ENCODE measurements at places on chromosomes 7 and 10.

GRCh38 chr10:70918851-70919530 lies 30.6 kb upstream of the PCBD1 start:
- DNase-seq: no peak

- DNase-seq: no peak
Measured at GRCh38 chr7:35398518-35398917, 144.6 kb upstream of the TBX20 start.

DNA sequence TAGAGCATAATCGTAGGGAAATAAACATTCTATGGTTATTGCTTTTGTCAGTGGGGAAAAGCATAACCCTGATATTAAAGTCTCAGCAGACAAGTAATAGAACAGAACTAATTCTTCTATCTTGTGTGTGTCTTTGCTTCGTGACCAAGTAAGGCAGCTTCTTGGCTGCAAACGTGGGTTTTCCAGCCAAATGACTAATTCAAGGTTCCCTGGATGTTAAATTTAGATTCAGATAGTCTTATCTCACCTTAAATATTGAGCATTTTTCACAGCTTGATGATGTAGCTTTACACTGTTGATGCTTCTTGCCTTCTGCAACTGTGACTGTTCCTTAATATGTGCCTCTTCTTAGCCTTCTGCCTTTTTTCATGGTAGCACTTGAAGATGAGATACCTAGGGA lies 113.0 kb downstream of the EXOC4 start:
- DNase-seq: no peak

DNA sequence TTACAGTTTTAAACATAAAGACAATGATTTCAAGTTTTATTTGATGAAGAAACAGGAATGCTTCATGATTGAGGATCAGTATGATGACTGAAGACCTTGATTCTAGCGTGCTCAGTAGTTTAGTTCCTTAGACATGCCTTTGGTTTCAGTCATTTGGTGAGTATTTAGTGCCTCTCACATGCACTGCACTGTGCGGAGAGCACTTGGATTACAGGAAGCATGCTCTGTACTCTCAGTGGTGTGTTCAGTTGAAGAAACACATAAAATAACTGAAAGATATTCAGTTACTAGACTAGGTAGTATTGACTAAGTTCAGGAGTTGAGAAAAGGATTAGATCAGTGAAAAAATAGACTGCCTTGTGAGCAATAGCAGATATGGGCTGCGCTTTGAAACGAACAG lies 25.5 kb downstream of the RBM17 start:
- no peak for DNase-seq

GRCh38 chr7:101179117-101179516 lies 976 bp downstream of the NAT16 start:
- DNase-seq: no peak

- DNase-seq: no peak
Measured at GRCh38 chr7:143361552-143362130, 872 bp downstream of the FAM131B start.

GRCh38 chr7:71793251-71793650 lies 618.9 kb downstream of the CALN1 start:
- no peak for DNase-seq

GRCh38 chr10:86152911-86153310 lies 213.7 kb downstream of the GRID1 start:
- DNase-seq: no peak

- DNase-seq: no peak
Measured at GRCh38 chr10:77907462-77907861, 19.1 kb downstream of the DLG5 start.

- no peak for DNase-seq
Measured at GRCh38 chr7:137835486-137836112, 11.2 kb downstream of the DGKI start.

GRCh38 chr10:88064608-88065382 lies 201.4 kb downstream of the PTEN start:
- no peak for DNase-seq

DNA sequence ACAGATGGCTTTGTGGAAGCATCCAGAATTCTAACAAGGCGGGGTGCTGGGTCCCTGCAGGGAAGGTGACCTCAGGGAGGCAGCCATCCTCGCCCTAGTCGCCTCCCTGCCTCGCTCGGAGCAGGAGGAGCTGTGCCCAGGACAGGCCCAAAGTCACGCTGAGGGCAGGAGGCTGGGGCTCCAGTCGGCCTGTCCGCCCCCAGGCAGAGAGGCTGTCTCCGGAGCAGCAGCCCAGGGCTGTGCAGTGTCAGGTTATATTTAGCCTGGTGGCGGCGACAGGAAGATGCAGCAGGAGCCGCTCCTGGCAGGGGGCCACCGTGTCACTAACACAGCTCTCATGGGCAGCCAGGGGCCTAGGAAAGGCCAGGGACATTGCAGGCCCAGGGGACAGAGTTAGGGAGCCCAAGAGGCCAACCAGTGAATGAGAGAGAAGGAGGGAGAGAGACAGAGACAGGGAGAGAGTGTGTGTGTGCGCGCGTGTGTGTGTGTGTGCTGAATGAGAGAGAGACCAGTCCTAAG lies 13.5 kb downstream of the KCNH2 start:
- no peak for DNase-seq

DNA sequence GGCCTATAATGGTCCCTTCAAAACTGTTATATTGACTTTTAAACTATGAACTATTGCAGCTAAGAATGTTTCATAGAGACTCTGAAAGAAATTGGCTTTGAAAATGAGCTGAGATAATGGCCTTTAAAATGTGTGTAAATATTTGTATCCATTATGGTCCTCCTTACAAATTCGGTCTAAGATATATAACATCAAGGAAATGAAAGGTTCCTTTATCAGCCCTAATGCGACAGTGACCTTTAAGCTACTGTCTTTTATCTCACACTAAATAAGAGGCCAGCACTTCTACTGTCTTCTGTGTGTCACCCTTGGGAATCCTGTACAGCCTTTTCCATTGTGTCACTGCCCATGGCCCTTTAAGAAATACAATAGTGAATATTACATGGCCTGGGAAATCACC lies 19.5 kb downstream of the COL28A1 start:
- DNase-seq: no peak

DNA sequence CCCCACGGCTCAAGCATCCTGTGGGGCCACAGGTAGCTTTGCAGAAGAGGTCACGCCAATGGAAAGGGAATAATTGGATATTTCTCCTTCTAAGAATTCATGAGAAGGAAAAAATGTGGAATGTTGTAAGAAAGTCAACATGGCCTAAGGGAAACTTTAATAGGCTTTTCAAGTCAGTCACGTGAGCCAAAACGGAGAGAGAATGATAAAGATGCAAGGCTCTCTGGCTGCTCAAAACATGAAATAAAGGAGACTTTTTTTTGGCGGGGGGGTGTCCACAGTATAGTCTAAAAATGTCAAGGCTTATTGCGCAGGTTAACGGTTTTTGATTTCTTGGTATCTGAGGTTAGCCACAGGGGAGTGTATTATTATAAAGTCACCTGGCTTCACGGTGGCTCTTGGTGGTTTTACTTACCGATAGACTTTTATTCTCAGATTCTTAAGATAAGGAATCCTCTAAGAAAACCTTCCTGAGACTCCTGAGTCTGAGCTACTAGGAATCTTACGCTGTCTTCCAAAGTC lies 148.1 kb downstream of the ARHGAP21 start:
- no peak for DNase-seq

GRCh38 chr7:24727154-24728120 lies 29.8 kb downstream of the GSDME start:
- DNase-seq: no peak

- no peak for DNase-seq
Measured at GRCh38 chr10:16941870-16942269, 124.6 kb upstream of the RSU1 start.

DNA sequence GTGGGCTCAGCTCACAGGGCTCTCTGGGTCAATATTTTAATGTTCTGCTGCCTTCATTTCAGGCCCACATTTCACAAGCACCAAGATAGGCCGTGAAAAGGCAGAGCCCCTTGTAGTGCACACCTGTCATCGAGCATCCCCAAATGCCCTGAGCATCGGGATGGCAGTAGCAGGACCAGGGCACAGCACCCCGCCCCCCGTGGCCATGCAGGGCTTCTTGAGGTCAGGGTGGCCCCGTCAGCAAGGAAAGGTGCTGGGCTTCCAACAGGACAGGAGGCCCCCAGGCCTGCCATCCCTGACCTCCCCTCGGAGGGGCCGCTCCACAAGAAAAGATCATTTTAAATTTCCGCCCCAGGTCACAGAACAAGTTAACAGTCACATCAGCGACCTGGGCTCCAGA lies 2.9 kb upstream of the CNPY1 start:
- no peak for DNase-seq

- no peak for DNase-seq
Measured at GRCh38 chr10:132886211-132887099, 55.9 kb downstream of the CFAP46 start.

- DNase-seq: no peak
Measured at GRCh38 chr10:341081-341740, 206.0 kb downstream of the ZMYND11 start.

DNA sequence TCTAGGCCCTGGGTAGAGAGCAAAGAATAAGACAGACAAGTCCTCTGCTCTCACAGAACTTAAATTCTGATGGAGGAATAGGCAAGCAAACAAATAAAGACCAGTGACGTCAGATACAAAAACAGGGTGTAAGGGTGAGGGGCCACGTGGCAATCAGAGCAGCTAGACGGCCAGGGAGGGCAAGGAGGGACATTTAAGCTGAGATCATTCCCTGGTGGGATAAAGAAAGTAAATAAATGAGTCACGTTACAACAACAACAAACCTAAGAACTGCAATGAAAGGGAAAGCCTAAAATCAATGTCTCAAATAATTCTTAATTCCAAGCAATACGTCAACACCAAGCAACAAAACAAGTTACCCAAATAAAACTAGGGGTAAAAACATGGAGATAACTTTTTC lies 21.8 kb downstream of the STN1 start:
- no peak for DNase-seq

DNA sequence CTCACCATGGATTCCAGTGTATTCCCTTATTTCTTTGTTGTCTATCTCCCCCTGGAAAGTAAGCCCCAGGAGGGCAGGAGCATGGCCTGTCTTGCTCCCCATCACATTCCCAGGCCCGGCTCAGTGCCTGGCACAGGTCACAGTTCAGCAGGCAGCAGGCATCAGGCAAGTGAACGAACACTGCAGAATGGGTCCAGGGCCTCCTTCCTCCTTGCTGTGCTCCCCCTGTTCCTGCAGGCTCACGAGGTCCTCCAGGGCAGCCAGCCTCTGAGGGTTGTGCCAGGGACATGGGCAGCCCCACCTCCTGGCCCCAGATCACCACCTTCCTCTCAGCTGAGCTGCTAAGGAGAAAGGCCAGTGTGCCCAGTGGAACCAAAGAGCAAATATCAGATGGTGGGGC lies 41.8 kb downstream of the PDLIM1 start:
- no peak for DNase-seq

- DNase-seq: no peak
Measured at GRCh38 chr10:101311185-101312066, 42.5 kb upstream of the BTRC start.

DNA sequence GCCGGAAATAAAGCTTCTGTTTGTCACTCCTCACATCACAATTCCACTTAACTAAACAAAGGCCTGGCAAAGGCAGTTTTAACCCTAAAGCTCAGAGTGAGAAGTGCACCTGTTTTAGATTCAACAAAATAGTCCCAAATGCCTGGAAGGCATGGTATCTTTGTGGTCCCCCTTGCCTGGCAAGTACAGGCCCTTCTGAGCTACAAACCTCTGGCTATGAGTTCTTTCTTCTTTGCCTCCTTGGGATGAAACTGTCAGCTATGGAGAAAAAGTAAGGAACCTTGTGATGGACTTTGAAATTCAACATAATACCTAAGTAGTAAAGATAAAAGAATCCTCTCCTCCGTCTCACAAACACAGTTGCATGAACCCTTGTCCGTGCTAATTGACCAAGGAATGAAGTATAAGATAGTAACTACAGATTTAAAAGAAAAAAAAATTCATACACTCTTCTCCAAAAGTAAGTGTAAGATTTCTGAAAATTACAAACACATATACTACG lies 244.5 kb upstream of the ETV1 start:
- DNase-seq: no peak

DNA sequence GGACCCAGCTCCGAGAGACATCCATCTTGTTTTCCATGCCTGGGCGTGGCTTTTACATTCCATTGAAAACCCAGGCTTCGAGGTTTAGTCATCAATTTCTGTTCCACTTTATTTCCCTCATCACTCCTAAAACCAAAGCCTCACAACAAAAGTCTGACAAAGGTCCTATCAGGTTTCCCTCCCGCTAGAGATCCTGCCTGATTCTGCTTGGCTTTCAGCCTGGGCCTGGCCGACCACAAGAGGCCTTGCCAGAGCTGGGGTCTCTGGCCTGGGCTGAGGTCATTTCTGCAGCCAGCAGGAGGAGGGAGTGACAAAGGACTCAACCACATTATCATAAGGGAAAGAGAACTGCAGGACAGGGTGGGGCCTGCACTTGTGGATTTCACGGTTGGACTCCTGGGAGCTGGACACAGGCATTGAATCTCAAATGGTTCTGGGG lies 167.0 kb downstream of the FANK1 start:
- DNase-seq: no peak

DNA sequence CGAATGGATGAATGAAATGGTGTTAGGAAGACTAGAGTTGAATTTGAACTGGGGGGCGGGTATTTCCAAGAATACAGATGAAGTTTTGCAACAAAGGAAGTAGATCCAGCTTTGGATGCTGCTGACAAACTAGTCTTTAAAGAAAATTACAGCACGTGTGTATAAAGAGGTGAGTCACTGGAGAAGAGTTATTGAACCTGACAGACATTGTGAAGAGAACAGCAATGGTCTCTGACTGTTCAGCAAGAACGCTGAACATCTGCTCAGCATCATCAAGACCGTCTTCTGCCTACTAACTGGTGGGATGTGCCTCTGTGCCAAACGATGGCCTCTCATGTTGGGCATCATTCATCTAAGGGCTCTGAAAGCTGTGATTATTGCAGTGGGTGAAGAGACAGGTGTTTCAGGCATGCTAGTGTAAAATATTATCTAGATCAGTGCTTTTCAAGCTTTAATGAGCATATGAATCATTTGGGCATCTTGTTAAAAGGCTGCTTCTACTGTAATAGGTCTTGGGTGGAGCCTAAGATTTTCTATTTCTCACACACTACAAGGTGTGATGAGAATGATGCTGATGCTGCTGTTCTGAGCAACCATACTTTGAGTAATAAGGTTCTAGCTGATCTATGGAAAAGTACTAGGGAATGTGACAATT lies 291.3 kb downstream of the PTEN start:
- DNase-seq: no peak

DNA sequence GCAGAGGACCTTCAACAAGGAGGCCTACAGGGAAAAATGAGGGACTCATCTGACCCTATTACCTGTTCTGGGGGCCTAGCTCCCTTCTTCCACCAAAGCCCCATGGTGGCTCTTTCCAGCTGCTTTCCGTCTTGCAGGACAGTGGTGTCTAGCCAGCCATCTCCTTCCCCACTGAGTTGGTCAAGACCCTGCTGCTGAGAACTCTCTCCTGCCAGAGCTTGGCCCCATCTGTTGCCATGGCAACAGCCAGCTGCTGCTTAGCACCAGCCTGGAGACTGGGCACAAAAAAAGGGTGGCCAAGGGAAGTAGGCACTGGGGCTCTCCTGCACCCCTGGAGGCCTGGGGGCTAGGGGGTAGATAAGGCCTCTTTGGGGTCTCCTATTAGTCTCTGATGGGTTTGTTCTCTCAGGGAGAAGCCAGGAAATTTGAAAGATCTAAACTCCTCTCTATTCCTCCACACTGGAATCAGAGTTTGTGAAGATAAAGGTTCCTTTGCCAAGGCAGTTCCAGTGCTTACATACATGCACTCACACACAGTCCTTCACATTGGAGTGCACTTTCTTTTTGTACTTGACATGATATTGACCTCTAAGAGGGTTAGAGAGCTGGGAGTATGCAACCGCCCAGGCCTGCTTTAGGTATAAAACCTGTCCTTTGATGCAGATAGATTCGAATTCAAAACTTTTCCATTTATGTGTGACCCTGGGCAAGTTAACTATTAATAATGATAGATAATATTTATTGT lies 15.8 kb downstream of the TSPAN33 start:
- DNase-seq: no peak

All from activated CD8-positive, alpha-beta memory T cell treated with anti-CD3 and anti-CD28 coated beads for 4 hours (primary cell).